Activated T-cell treated with anti-CD3 and anti-CD28 coated beads for 1 hour (primary cell): ENCODE measurements at places on chromosomes 16 and 17.
A peak's percentile ranks its signal among the peaks of the same experiment; 100 is the strongest.

DNA sequence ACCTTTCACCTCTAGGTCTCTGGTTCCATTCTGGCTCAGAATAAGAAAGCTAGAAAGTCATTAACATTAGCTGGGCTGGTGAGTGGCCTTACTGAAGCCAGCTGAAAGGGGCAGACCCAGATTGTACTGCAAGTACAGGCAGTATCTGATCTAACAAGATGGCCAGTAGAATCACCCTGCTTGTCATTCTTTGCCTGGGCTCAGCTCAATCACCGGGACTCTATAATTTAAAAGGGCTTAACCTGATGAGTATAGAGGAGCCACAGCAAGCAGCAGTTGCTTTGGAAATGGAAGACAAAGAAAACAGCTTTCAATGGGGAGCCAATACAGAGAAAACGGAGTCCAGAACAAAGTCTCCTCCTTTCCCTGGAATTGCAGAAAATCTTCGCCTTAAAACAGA lies 13.6 kb downstream of the CDH8 start:
- DNase-seq, result no peak

- DNase-seq, result no peak
Observed at GRCh38 chr17:78223061-78223460, 8.4 kb upstream of the TMEM235 start.

DNA sequence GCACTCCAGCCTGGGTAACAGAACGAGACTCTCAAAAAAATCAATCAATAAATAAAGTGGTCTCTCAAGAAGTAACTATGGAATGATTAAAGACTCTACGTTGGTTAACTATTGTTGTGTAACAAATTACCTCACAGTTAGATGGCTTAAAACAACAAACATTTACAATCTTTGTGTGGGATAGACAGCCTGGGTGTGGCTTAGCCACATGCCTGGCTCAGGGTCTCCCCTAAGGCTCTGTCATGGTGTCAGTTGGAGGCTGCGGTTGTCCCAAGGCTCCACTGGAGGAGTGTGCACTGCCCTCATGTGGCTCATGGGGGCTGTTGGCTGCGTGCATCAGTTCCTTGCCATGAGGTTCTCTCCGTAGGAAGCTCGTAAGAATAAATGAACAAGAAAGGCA lies 294.5 kb downstream of the SNX29 start:
- no peak for DNase-seq

DNA sequence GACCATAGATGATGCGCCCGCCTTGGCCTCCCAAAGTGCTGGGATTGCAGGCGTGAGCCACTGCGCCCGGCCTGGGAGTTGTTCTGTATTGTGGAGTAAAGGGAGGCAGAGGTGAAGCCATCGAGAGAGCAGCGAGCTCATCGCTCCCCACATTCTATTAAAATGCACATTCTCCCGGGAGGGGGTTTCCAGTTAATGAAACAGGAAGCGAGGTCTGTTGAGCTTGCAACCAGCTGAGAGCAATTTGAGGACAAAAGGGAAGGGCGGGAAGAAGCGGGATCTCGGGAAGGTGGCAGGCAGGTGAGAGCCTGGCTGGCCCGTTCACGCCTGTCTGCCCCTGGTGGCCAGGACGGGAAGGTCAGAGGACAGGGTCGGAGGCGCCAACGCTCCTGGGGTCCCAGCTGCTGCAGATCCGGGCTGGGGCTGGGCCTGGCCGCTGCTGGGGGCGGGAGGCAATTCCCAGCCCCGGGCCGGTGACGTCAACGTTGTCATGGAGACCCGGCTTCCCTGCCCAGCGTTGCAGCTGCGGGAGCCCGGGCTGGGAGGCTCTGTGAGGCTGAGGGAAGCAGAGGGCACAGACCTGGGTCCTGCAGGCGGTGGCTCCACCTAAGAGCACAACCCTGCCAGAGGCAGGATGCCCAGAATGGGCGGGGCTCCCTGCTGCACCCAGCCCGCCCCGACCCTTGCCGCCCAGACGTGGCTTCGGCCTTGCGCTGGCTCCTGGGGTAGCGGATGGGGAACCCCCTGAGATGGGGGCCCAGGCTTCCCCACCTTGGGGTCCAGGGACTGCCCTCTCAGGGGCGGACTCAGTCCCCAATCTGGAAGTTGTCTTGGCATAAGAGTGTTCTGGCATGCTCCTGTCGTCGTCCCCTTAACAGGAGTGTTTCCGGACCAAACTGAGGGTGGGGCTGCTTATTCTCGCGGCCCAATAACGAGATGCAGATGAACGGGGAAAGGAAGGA lies 48.7 kb upstream of the PLCG2 start:
- DNase-seq, result peak; percentile 40

DNA sequence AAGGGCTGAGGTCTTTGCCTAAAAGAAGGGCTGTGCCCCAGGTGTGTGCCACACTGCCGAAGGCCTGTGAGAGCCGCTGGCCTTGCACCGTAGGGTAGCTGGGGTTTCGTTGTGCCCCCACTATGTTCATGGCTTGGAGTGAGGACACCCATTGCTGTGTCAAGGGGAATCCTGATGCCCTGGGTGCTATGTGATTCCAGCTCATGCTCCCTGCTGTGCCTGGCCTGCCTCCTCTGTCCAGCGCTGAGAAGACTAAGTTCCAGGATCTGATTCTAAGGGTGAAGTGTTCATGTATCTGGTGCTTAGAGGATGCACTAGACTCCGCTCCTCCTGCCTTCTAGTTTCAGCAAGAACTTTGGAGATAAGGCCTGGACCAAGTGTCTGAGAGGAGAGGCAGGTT lies 47.4 kb downstream of the SREBF1 start:
- DNase-seq, result no peak

DNA sequence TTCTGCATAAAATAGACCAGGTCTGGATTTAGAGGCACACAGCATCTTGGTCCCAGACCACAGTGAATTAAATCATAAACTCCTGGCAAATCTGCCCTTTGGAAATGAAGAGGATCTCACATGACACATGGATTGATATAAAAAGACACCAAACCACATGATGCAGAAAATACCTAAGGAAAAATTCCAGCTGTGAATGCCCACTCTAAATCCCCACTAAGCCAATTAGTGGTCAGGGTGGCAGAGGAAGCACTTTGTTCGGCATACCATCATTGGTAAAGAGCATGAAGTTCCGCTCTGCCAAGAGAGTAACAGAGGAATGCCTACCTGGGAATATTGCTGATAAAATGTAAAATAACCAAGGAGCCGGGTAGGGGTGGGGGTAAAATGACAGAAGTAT lies 32.4 kb upstream of the NOL11 start:
- DNase-seq, result no peak

GRCh38 chr16:79329166-79329521 lies 271.4 kb downstream of the MAF start:
- DNase-seq, result no peak

- DNase-seq, result no peak
Observed at GRCh38 chr17:75365009-75365930, 40.2 kb downstream of the GRB2 start.

DNA sequence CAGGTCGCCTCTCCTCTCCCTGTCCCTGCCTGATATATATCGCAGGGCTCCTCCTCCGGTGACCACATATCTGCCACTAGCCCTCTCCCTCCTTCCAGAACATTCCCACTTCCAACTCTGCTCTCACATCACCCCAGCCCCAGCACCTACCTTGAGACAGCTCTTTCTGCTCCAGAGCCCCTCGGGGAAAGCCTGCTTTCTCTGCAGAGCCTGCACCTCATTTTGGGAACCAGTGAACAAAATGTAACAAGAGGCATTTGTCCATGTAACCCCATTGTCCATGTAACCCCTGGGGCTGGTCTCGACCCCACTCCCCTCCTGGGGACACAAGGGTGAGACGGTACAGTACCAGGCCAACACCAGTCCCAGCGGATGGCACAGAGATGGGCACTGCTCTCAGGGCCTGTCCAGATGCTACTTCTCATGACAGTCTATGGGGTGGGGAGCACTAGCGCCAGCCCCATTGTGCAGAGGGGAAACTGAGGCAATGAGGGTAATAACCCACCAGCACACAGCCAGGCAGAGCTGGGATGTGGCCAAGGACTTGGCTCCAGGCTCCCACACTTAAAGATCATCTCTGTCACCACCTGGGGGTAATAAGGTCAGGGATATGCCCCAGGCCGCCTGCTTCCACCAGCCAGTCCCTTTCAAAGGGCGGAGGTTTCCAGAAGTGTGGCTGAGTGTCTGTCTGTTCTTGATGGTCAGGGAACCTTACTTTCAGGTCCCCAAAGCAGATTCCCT lies 42.9 kb downstream of the TBC1D16 start:
- no peak for DNase-seq

GRCh38 chr16:27712251-27712711 lies 162.3 kb downstream of the KATNIP start:
- DNase-seq, result no peak

- no peak for DNase-seq
Observed at GRCh38 chr17:63519972-63520882, 2.9 kb upstream of the KCNH6 start.

GRCh38 chr17:2624292-2624731 lies 30.9 kb downstream of the PAFAH1B1 start:
- DNase-seq, result no peak

GRCh38 chr17:43634591-43635125 lies 27.1 kb downstream of the MEOX1 start:
- DNase-seq, result no peak

DNA sequence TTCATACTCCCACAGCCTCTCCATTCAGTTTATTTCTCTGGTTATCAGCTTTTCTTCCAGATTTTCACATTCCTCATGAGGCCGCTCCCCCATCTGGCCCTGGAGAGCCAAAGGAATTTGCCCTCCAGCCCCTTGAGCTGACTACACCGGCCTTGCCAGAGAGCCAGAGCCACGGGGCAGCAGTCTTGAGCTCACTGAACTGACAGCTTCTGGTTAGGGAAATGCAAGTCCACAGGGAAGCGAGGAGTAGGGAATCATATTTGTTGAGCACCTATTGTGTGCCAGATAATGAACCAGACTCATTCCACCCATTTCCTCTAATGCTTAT lies 102.4 kb downstream of the ABCC12 start:
- no peak for DNase-seq

DNA sequence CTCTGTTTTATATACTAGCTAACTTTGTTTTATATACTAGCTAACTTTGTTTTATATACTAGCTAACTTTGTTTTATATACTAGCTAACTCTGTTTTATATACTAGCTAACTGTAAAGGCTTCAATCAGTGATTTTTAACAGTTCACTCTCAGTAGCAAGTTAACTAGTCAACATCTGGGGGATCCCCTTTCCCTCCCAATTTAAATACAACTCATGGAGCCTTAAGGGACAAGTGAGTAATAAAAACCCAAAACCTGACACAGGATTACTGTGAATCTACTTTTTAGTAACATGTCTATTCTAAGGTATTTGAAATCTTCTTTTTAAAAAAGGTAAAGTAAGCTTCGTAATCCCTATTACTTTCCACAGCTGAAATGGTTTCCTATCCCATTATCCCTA lies 32.2 kb downstream of the FAM222B start:
- no peak for DNase-seq

- DNase-seq, result no peak
Observed at GRCh38 chr16:50271148-50272041, 5.0 kb downstream of the ADCY7 start.

DNA sequence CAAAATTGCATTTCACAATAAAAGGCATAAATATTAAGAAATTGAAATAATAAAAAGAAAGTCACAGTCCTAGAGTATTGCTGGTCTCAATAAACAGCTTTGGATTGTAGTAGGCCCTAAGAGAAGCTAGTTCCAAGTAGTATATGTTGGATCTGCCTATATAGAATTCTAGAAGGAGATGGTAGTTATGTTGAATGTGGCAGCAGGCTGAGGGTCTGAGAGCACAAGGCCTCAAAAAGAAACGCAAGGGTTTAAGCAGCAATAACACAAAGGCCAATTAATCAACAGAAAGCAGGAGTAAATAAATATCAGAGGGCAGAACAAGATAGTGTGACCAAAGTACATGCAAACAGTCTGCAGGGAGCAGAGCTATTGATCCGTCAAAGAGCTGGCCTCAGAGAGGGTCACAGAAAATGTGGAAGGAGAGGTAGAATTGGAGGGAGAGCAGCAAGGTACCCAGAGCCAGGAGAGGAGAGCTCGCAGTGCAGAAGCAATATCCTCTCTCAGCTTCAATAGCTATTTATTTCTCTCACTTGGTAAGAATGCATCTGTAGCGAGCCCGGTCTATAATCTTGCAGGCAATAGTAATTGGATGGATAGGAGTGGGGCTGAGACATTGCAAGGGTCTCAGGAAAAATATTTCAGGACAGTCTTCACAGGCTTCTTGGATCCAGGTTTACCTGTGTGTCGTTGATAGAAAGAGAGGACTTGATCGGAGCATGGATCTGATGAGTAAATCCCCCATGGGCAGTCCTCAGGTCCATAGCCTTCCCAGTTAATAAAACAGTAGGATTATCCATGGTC lies 25.1 kb upstream of the MED13 start:
- DNase-seq, result no peak

- DNase-seq, result peak; percentile 22
Observed at GRCh38 chr17:6666077-6666521, 14.5 kb downstream of the C17orf100 start.

GRCh38 chr16:85520853-85521521 lies 92.1 kb upstream of the GSE1 start:
- no peak for DNase-seq

DNA sequence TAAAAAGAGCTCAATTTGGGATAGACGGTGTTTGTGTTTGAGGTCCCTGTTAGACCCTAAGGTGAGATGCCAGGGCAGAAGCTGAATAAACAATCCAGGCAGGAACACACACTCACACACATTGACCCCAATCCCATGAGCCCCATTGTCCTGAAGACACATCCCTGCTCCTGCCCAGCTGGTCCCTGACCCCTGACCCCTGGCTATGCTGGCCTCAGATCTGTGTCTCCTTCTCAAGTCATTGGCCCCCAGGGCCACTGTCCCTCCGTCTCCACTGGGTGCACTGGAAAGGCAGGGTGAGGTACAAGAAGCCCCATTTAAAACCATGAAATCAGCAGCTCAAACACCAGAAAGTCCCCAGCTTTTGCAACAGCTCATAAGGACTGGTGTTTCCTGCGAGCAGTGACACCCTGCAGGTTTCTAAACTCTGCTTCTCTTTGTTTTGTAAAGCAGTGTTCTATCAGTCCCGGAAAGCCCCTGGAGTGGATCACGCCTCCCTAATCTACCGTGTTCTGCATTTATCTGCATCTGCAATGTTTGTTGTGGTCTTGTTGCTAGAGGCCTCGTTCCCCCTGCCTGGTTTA lies 18.0 kb upstream of the ASGR2 start:
- DNase-seq, result peak; percentile 19

- DNase-seq, result no peak
Observed at GRCh38 chr17:33371377-33371776, 78.3 kb upstream of the ASIC2 start.

DNA sequence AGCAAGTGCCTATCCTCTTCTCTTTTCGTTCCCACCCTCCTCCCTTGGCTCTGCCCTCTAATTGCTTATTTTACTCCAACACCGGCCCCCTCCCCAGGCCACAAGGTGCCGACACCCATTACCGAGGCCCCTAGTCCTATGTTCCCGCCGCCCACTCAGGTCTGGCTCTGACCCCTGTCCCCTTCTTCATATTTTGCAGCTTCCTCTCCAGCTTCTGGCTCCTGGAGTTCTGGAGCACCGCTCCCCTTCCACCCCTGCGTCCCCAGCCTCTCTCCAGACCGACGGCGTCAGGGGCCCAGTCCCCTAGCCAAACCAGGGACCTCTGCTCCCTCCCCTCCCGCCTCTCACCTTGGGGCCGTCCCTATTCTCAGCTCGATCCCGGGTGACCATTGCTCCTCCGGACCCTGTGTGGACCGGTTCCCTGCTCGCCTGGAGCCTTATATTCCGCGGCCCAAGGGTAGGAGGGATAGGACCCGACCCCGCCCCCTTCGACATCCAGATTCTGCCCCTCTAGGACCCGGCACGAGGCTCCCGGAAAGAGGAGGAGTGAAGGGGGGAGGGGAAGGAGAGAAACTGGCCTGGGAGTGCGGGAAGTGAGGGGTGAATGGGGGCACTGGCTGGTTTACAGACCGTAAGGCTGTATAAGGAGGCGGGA lies at the start of gene HES7:
TSS of gene HES7 (minus strand) at position 412 of the 655 bp plus-strand sequence. CDS start at position 390, 22 bp downstream.
- DNase-seq, result no peak

GRCh38 chr16:3872216-3872895 lies 8.2 kb downstream of the CREBBP start:
- DNase-seq, result no peak
